ENCODE measurements at places on chromosomes 5 and 9. TPM values are rescaled to one million over a fixed set of nuclear protein-coding genes. Genes with fewer than 3 reads are reported as not detected.

The ZNF300 gene
- 3.4 TPM for total RNA-seq

The PCDHB2 gene
- total RNA-seq: 1.7 TPM

The TXNDC15 gene
- 70.9 TPM for total RNA-seq

The SUSD3 gene
- 0.10 TPM for total RNA-seq

The SPATA6L gene
- total RNA-seq: 0.94 TPM

The APBA1 gene
- 12.9 TPM for total RNA-seq

The ENHO gene
- not detected for total RNA-seq

The HSPB3 gene
- not detected for total RNA-seq

The PCDHGC4 gene
- 0.44 TPM for total RNA-seq

The PCDHGA5 gene
- total RNA-seq: 0.53 TPM

The PFN3 gene
- total RNA-seq: not detected

The IQGAP2 gene
- total RNA-seq: 0.39 TPM

The GPRIN1 gene
- 8.8 TPM for total RNA-seq

The MARCHF11 gene
- not detected for total RNA-seq

The COL23A1 gene
- not detected for total RNA-seq

The FAM53C gene
- total RNA-seq: 19.3 TPM

The TRPM3 gene
- total RNA-seq: 0.05 TPM

The CYFIP2 gene
- total RNA-seq: 40.0 TPM

The CCL21 gene
- total RNA-seq: 0.53 TPM

The CSF2 gene
- total RNA-seq: 16.8 TPM

The IL3 gene
- total RNA-seq: not detected

The MEIKIN gene
- total RNA-seq: not detected

The ITGA2 gene
- 33.3 TPM for total RNA-seq

The TAF11L12 gene
- total RNA-seq: not detected

The GOLGA2 gene
- 52.0 TPM for total RNA-seq

The GLDC gene
- total RNA-seq: 2.1 TPM

The MTMR12 gene
- 34.7 TPM for total RNA-seq

The ROPN1L gene
- total RNA-seq: 2.5 TPM

The CDKN2B gene
- total RNA-seq: 21.0 TPM

The SLC1A1 gene
- 12.4 TPM for total RNA-seq

The TEX48 gene
- total RNA-seq: not detected

The ADAMTS2 gene
- total RNA-seq: 0.30 TPM

The CDH18 gene
- total RNA-seq: not detected

The TIMD4 gene
- total RNA-seq: not detected

The INSL6 gene
- total RNA-seq: not detected

The DMRT3 gene
- not detected for total RNA-seq

The PCDHGA8 gene
- total RNA-seq: 0.15 TPM

The PCDHGB6 gene
- total RNA-seq: 0.73 TPM

The KIF20A gene
- 78.7 TPM for total RNA-seq

The ZNG1C gene
- 13.1 TPM for total RNA-seq

Data from mammary microvascular endothelial cell (primary cell).